Activated CD4-positive, alpha-beta memory T cell treated with anti-CD3 and anti-CD28 coated beads, Interleukin-2, amount 10 ng/mL, durations not matched to agents 7 days and 5 days (primary cell): ENCODE measurements at places on chromosomes 6 and 20.
A peak's percentile ranks its signal among the peaks of the same experiment; 100 is the strongest.

- no peak overlapping the region for H3K27ac ChIP-seq
- DNase-seq, result no peak
- peaks cover 3% of the 10 kb centered on the region for H3K4me1 ChIP-seq
- peaks cover 1% of the 10 kb centered on the region for H3K27me3 ChIP-seq
Observed at GRCh38 chr6:11806561-11807317, 28.1 kb upstream of the ADTRP start.

DNA sequence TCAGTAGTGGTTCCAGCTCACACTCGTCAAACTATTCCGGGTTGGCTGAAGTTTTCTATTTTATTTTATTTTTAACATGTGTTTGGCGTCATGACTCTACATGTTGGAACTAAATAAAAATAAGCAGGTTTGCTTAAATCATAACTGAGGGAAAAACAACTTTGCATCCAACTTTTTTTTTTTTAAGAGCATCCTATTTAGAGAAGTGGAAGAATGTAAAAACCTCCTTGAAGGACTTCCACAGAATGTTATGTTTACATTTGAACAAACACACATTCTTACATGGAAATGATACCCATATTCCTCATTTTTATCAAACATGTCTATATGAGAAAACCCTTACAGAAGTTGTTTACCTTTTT lies 659 bp downstream of the PRDM1 start:
- DNase-seq, result no peak
- no peaks in the 10 kb centered on the region for H3K27me3 ChIP-seq
- peaks cover 56% of the 10 kb centered on the region for H3K36me3 ChIP-seq
- peak overlapping the region; percentile 97 for H3K4me3 ChIP-seq
- peaks cover 70% of the 10 kb centered on the region for H3K4me1 ChIP-seq

- no peaks in the 10 kb centered on the region for H3K27me3 ChIP-seq
- no peak overlapping the region for H3K4me3 ChIP-seq
- no peak for DNase-seq
- peak overlapping the region; percentile 12 for H3K27ac ChIP-seq
Observed at GRCh38 chr6:16477367-16478149, 239.2 kb downstream of the GMPR start.

DNA sequence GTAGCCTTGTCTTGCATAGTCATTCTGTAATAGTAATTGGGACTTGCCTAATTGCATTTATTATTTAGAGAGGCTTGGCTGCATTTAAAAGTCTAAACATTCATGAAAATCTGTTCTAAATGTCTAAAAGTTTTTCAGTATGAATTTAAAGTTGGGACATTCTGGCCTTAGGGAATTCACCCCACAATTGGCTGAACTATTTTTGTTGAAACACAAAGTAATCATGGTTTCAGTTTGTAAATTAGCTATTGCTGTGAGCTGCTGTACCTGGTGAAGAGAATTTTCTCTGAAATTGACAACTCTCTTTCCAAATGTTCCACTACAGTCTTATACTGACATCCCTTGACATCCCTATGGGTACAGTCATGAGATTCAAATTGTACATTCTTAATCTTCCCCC lies 253.0 kb downstream of the FARS2 start:
- DNase-seq, result no peak
- no peak overlapping the region for H3K4me3 ChIP-seq
- peaks cover 8% of the 10 kb centered on the region for H3K36me3 ChIP-seq
- H3K4me1 ChIP-seq, result peaks cover 53% of the 10 kb centered on the region

GRCh38 chr6:41073203-41073967 lies 611 bp downstream of the NFYA start:
- no peaks in the 10 kb centered on the region for H3K27me3 ChIP-seq
- H3K4me3 ChIP-seq, result peak overlapping the region; percentile 93
- peak; percentile 89 for DNase-seq
- H3K27ac ChIP-seq, result peak overlapping the region; percentile 99
- H3K36me3 ChIP-seq, result peaks cover 40% of the 10 kb centered on the region

DNA sequence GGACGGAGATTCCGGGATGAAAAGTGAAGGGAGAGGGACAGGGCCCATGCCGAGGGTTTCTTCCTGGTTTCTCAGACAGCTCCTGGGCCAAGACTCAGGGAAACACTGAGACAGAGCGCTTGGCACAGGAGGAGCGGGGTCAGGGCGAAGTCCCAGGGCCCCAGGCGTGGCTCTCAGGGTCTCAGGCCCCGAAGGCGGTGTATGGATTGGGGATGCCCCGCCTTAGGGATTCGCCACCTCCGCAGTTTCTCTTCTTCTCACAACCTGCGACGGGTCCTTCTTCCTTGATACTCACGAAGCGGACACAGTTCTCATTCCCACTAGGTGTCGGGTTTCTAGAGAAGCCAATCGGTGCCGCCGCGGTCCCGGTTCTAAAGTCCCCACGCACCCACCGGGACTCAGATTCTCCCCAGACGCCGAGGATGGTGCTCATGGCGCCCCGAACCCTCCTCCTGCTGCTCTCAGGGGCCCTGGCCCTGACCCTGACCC lies 55.0 kb upstream of the HLA-A start:
- peak overlapping the region; percentile 80 for H3K27ac ChIP-seq
- H3K36me3 ChIP-seq, result peaks cover 25% of the 10 kb centered on the region
- peak; percentile 49 for DNase-seq

- H3K27ac ChIP-seq, result no peak overlapping the region
- H3K4me1 ChIP-seq, result no peaks in the 10 kb centered on the region
- no peak overlapping the region for H3K4me3 ChIP-seq
- no peak for DNase-seq
- H3K27me3 ChIP-seq, result peaks cover 4% of the 10 kb centered on the region
Observed at GRCh38 chr6:88494401-88495140, 328.4 kb upstream of the CNR1 start.

DNA sequence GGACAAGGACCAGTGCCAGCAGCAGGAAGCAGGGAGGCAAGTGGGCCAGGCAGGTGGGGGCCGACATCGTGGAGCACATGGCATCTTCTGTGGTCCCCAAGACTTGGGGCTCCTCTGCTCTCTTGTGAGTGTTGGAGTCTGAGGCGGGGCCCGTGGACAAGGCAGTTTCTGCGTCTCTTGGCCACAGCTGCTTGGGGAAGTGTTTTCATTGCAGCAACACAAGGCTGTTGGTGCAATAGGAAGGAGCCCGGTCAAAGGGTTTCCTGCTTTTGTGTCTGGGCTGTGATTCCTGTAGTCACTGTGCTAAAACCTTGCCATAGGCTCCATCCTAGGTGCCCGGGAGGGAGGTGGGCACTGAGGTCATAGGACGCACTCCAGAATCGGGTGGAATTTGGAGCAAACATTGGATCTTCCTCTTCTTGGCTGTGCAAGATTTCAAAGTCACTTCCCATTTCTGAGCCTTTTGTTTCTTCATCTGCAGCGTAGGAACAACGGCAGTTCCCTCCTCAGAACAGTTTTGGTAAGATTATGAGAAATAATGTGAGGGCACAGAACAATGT lies at the start of gene SIRPB2:
Gene SIRPB2 (minus strand): TSS at position 140 of the 560 bp plus-strand sequence. CDS start 61 bp downstream, at position 79.
- H3K36me3 ChIP-seq, result no peaks in the 10 kb centered on the region
- DNase-seq, result no peak
- no peak within 1 kb of the TSS for H3K4me3 ChIP-seq
- H3K4me1 ChIP-seq, result no peaks in the 10 kb centered on the region
- H3K27me3 ChIP-seq, result peaks cover 54% of the 10 kb centered on the region
- H3K27ac ChIP-seq, result no peak within 1 kb of the TSS

DNA sequence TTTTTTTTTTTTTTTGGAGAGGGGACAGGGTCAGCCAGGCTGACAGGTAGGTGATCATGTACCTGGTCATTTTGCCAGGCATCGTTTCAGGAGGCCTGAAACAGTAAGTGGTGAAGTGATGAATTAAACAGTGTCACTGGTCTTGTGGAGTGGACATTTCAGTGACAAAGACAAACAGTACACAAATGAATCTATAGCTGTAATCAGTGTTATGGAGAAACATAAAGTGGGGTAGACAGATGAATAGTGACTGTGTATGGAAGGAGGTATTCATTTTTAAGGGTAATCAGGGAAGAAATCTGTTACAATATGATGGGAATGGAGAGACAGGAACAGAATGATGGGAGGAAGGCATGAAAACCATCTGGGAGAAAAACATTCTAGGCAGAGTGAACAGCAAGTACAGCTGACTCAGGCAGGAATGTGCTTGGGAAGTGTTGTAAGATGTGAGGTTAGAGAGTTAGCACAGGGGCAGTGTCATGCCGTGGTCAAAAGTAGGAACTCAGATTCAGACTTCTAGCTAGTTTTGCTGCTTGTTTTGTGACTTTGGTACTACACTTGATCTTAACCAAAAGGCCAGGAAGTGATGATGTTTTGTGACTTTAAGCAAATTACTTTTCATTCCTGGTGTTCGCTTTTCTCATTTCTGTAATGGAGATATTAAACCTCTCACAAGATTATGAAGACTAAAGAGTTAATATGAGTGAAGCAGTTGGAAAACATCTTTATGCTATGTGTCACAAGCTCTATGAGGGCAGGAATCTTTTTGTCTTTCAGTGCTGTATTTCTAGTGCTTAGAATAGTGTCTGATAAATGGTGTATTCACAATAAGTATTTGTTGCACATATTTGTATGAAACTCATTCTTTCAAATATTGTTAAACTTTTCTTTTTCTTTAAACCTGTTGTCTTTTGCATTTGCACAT lies 43.4 kb downstream of the QKI start:
- H3K4me1 ChIP-seq, result peaks cover 44% of the 10 kb centered on the region
- H3K4me3 ChIP-seq, result no peak overlapping the region
- peak; percentile 18 for DNase-seq

DNA sequence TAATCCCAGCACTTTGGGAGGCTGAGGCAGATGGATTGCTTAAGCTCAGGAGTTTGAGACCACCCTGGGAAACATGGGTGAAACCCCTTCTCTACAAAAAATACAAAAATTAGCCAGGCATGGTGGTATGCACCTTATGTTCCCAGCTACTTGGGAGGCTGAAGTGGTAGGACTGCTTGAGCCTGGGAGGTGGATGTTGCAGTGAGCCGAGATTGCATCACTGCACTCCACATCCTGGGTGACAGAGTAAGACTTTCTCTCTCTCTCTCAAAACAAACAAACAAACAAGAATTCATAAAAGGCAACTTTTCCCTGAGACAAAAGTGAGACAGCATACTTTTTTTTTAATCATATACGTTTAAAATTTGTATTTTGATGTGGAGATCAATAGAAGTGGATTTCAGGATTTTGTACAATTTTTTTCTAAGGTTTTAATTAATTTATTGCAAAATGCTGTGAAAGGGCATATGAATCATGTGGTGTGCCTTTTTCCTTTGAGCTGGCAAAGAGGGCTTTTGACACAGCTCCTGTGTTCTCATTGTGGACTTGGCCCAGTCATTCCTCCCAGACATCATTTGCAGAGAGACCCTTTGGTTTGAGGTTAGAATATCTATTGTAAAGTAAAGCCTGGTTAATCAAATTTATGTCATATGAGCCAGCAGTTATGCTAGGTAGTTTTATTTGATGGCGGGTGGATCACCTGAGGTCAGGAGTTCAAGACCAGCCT lies 77.1 kb downstream of the TULP4 start:
- peaks cover 10% of the 10 kb centered on the region for H3K36me3 ChIP-seq
- no peaks in the 10 kb centered on the region for H3K27me3 ChIP-seq
- no peak overlapping the region for H3K4me3 ChIP-seq
- DNase-seq, result no peak
- no peak overlapping the region for H3K27ac ChIP-seq

DNA sequence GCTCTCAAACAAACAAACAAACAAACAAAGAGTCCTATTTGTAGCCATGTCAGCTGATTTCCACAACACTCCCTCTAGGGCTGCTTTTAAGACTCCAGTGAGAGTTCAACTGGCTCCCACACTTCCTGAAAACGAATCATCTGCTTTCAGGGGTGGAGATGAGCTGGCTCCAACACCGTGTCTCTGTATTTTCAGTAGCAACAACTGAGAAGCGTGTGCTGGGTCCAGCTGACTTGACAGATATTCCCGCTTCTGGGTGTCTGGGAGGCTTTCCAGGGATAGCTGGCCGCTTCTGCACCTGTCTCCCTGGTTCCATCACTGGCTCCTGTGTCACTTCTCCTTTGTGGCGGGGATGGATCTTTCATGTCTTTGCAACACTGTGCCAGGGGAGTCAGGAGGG lies 272.5 kb upstream of the SOX4 start:
- H3K36me3 ChIP-seq, result no peaks in the 10 kb centered on the region
- H3K4me3 ChIP-seq, result no peak overlapping the region
- no peaks in the 10 kb centered on the region for H3K4me1 ChIP-seq
- no peak for DNase-seq
- no peak overlapping the region for H3K27ac ChIP-seq

DNA sequence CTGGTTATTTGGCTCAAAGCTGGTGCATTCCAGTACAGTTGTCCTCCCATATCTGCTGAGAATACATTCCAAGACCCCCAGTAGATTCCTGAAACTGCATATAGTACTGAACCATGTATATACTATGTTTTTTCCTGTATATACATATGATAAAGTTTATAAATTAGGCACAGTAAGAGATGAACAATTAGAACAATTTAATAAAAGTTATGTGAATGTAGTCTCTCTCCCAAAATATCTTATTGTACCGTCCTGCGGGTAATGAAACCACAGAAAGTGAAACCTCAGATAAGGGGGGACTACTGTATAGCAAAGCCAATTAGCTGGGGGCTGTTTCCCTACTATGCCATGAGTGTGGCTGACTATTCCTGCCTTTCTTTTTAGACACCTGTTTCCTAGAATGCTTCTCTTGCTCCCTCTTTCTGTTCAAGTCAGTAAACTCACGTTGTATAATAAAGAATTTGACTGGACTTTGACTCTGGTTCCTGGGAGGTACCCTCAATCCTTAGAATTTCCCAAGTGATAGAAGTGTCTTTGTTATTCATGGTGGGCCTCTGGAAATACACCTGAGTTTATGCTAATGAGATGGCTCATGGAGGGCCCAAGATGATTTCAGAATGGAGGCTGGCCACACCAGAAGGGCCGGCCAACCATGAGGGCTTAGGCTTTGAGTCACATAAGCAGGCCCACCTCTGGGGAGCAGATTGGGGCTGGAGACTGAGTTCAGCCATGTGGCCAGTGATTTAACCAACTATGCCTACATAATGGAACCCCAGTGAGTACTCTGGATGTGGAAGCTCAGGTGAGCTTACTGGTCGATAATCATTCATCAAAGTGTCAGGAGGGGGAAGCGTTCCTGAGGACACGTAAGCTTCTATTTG lies 689 bp upstream of the BLOC1S5 start:
- H3K4me1 ChIP-seq, result peaks cover 42% of the 10 kb centered on the region
- DNase-seq, result no peak
- H3K27me3 ChIP-seq, result no peaks in the 10 kb centered on the region
- peak overlapping the region; percentile 97 for H3K4me3 ChIP-seq

DNA sequence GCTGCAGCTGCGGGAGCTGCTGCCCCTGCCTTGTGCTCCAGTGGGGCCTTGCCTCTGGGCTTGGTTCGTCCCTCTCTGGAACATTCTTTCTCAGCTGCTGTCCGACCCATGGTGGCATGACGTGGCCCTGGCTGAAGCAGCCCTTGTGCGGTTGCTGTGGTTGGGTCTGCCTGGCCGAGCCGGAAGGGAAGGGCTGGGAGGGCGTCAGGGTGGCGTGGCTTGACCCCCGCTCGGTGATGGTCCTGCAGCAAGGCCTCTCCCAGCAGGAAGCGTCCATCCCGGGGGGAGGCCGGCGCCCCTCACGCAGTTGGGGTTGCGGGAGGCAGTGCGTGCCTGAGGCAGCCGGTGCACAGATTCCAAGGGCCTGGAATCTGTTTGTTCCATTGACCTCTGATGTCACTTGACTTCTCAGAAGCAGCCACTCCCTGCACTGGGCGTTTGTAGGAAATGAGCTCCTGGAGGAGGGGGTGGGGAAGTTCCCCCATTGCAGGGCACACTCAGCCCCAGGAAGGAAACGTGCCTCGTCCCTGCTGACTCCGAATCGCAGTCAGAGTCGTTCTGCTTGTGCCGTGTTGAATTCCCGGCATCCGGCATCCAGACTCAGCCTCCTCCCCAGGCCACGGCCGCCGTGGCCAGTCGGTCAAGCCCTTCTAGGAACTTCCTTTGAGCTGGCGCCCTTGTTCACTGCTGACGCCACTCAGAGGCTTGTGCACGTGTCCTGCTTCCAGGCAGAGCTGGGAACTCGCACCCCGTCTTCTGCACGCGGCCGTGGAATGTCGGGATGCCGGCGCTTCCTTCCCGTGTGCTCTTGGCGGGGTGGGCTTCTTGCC lies 9.7 kb upstream of the TNFRSF6B start:
- H3K4me3 ChIP-seq, result no peak overlapping the region
- peaks cover 14% of the 10 kb centered on the region for H3K4me1 ChIP-seq
- H3K36me3 ChIP-seq, result no peaks in the 10 kb centered on the region
- H3K27me3 ChIP-seq, result no peaks in the 10 kb centered on the region
